ENCODE measurements at places on chromosomes 16 and 17.
A peak's percentile ranks its signal among the peaks of the same experiment; 100 is the strongest.

DNA sequence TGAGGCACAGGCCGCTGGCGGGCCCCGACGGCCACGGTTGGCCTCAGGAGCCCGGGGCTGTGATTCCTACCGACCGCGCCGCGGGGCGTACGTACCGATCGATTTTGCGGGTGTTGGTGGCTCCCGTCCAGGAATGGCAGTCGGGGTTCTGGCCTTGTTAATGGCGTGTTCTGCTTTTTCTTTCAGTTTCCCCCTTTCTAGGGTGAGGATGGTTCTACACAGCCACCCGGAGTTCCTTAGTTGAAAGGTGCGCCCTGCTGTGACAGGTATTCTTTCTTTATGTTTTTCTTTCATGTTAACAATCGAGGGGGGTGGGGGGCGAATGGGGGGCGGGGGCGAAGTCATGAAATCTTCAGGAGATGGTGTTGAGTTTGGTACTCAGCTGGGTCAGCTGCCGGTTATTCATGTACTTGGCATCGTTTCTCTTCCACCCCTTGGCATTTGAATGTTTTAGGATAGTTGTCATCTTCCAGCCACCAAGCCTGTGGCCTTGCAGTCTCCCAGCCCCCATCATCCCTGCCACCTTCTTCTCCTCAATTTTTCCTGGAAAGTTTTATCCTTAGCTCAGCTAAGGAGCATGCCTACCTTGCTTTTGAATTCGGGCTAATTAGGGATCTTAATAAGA lies 802 bp downstream of the CYLD start:
- no peak for DNase-seq

GRCh38 chr17:80961541-80962330 lies 29.9 kb upstream of the CHMP6 start:
- no peak for DNase-seq

GRCh38 chr16:64380751-64381150 lies 741.1 kb downstream of the CDH11 start:
- DNase-seq: no peak

DNA sequence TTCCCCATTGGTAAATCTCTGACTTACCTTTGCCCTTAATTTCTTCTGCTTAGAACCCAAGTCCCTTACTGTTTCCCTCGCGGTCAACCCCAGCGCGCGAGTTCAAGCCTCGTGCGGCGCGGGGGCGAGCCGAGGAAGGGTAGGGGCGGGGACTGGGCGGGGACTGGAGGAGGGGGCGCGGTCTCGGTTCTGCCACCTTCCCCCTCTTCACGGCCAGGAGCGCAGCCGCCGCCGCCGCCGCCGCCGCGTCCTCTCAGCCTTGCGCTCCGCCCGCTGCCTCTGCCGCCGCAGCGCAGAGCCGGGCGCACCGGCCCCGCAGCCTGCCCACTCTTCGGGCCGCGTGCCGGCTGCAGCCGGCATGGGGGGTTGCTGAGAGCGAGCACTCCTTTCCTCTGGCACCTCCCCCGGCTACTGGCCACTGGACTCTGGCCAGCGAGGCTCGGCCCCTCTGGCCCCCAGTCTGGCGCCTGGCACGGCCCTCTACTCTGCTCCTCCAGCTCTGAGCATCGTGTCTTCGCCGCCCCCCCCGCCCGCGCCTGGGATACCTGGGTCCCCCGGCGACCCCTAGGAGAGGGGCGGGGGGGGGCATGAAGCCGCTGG lies at the start of gene RAPGEFL1:
Gene RAPGEFL1, plus strand, starts transcription at position 196 of the 600 bp plus-strand sequence. Its CDS starts 392 bp downstream, at position 588.
- peak; percentile 61 for DNase-seq

DNA sequence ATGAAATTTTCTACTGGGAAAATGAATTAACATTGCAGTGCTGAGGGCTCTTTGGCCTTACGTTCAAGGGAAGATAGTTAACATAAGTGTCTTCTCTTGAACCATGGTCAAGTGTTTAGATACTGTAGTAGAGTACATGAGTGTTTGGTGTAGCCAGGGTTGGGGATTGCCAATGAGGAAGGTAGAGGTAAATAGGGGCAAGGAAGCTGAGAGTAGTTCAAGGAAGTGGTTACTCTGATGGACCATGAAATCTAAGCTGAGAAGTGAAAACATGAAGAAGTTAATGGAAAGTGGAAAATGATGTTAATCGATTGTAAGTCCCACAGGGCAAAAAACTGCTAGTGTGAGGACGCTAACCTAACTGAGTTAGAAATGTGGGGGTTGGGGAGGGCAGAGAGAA lies 249.6 kb upstream of the AXIN2 start:
- no peak for DNase-seq

- no peak for DNase-seq
These were observed 1.3 kb downstream of the LYRM9 start for GRCh38 chr17:27891841-27892240.

GRCh38 chr17:18323007-18323406 lies 7.9 kb downstream of the SMCR8 start:
- no peak for DNase-seq

GRCh38 chr16:55736671-55737070 lies 80.9 kb downstream of the SLC6A2 start:
- DNase-seq: no peak

DNA sequence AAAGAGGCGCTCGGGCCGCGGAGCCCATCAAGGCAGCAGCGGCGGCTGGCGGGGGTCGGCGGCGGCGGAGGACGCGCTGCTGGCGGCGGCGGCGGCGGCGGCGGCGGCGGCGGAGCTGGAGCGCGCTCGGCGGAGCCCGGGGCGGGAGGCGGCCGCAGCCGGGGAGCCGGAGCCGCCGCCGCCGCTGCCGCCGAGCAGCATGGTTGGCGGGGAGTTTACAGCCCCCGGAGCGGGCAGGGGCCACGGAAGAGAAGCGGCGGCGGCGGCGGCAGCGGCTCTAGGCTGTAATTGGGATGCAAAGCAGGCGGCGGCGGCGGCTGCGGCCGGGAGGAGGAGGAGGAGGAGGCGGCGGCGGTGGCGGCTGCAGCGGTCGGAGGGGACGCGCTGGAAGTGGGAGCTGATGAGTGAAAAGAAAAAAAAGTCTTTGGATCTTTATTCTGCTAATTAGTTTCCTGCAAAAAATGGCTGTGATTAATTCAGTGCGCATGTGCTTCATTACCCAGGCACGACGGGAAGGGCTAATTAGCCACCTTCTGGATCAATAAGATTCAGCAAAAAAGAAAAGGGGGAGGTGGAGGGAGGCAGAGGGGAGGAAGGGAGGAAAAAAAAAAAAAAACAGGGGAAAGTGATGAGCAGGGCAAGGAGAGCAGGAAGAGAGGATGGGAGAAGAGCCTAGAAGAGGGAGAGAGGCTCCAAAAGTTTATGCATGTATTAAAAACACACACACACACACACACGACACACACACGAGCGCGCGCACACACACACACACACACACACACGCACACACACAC lies 10.9 kb upstream of the ZFHX3 start:
- DNase-seq: no peak

- no peak for DNase-seq
These were observed 631 bp downstream of the TBL3 start for GRCh38 chr16:1972490-1972877.

GRCh38 chr17:4529533-4530152 lies 25.5 kb downstream of the MYBBP1A start:
- DNase-seq: no peak

DNA sequence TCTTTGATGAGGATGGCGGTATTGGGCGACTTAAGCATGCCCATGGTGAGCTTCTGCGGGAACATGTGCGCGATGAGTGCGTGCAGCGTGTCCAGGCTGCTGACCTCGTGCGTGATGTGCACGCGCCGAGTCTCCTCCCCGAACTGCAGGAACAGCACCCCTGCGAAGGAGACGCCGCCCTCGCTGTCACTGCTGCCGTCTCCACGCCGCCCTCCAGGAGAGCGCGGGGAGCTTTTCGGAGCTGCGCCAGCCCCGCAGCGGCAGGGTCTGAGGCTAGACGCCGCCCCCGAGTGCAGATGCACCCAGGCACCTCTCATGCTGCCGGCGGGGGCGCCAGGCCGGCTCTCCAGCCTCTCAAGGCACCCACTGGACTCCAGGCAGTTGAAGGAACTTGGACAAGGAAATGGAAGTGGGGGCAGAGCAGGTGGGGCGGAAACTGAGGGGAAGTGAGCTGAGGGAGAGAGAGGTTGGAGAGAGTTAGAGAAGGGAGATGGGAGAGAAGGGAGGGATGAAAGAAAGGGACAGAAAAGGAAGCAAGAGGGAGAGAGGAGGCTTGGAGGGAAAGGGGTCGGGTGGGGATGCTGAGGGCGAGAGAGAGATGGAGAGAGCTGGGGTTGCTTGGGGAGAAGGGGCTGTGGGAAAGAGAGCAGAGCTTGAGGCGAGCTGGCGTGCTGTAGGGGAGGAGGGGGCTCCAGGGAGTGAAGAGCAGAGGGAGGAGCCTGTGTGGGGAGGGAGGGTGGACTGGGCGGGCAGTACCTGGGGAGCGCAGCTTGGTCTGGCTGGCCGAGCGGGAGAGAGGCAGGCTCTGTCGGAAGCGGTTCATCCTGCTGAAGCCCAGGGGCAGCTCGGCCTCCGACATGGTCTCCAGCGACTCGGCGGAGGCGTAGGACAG lies 42.1 kb downstream of the SRCIN1 start:
- no peak for DNase-seq

DNA sequence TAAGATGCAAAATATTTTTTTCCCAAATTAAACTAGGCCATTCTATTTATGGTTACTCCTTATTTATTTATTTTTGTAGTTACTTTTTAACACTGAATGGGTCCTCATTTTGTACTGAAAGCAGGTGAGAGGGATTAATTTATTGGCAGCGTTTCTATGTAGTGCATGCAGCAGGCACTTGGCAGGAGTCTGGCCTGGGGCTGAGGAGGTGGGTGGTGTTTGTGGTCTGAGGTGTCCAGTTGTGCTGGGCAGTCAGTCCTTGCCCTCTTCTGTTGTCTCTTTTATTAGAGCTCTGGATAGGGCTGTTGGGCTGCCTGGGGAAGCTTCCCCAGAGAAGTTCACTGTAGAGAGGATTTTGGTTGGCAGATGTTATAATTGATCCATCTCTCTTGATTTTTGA lies 12.7 kb downstream of the SEC14L1 start:
- DNase-seq: no peak

GRCh38 chr16:64900517-64900916 lies 221.3 kb downstream of the CDH11 start:
- DNase-seq: no peak

DNA sequence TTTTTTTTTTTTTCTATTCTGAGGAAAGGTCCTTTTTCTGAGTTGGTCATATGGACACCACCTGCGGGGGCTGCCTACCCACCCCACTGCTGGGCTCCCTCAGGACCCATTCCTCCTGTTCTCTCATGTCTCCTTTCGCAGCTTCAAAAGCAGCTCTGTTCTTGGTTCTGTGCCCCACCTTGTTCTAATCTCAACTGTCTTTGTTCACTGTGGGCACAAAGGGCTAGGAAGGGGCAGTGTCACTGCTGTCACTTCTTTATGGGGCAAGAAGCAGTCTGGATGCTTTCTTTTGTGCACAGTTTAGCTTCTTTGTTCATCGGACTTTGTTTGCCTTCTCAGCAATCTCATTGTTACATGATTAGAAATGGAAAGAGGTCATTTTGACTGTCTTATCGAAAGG lies 7.1 kb downstream of the GOSR2 start:
- no peak for DNase-seq

Measured in stimulated activated naive CD4-positive, alpha-beta T cell (primary cell).